ENCODE measurements at places on chromosomes 4 and X.

- DNase-seq, result no peak
These were observed 163.4 kb downstream of the BANK1 start for GRCh38 chr4:101953949-101954348.

GRCh38 chr4:169407217-169407845 is 136.6 kb upstream of the SH3RF1 start:
- no peak for DNase-seq

DNA sequence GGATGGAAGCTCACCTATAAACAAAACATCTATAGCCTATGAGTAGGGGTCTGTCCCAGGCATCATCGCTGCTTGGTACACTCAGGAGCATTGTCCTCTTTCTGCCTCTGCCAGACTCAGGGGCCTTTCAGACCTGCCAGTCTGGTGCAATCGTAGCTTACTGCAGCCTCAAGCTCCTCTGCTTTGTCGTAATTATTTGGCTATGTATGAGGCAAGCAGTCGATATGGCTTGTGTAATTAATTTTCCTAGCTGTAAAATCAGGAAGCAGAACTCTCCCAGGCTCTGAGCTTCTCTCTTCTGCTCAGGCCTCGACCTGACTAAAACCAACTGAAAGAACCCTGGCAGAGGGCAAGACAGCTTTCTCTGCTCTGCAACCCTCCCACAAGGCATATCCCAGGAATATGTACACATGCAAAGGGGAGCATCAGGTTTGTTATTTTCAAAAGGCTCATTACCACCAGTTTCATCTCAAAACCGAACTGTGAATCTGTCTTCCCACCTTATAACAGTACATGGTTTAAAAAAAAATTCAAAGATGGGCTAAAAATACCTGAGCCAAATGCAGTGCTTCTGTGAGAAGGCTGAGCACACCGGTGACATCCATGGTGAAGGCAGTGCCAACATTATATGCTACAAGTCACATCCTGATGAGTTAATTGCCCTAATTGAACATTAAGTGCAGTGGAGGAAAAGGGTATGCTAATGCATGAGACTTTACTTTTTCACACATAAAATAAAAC is 309.2 kb upstream of the EMCN start:
- DNase-seq, result no peak

GRCh38 chr4:24754571-24754970 is 40.8 kb upstream of the SOD3 start:
- no peak for DNase-seq

- DNase-seq, result peak; percentile 36
These were observed 42.0 kb downstream of the MAP7D3 start for GRCh38 chrX:136209016-136209738.

- DNase-seq, result no peak
These were observed 30.3 kb upstream of the TMSB15B start for GRCh38 chrX:103932133-103932532.

GRCh38 chr4:151233600-151233999 is 43.4 kb upstream of the PRSS48 start:
- DNase-seq, result no peak

DNA sequence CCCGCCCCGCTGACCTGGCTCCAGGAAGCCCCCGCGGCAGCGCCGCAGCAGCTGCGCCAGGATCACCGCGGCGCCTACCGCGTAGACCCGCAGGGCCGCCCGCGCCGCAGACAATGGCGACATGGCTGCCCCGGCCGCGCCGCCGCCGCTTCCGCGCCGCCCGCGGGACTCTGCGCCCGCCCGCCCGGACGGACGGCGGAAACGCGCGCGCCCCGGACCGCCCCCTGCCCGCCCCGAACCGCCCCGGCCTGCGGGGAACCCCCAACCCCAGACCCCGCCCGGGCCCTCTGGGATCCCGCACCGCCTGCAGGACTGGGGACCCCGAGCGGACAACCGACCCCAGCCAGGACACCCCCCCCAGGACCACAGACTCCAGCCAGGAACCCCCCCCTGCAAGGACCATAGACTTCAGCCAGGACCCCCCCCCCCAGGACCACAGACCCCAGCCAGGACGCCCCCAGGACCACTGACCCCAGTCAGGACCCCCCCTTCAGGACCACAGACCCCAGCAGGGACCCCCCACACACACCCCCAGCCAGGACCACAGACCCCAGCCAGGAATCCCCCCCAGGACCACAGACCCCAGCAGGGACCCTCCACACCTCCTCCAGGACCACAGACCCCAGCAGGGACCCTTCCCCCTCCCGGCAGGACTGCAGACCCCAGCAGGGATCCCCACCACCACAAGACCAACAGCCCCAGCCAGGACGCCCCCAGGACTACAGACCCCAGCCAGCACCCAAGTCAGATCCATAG is at the start of the genes DHRSX and ZBED1:
DHRSX (minus strand) TSS at position 174 of the 756 bp plus-strand sequence; CDS start at position 123, 51 bp downstream.
ZBED1 (minus strand) TSS at position 174 of the 756 bp plus-strand sequence. CDS start 10,257 bp downstream, outside the sequence.
- DNase-seq, result peak; percentile 46

- no peak for DNase-seq
These were observed 913 bp upstream of the PRDM8 start for GRCh38 chr4:80196259-80196921.

GRCh38 chr4:169209388-169209883 is 61.3 kb downstream of the SH3RF1 start:
- no peak for DNase-seq

DNA sequence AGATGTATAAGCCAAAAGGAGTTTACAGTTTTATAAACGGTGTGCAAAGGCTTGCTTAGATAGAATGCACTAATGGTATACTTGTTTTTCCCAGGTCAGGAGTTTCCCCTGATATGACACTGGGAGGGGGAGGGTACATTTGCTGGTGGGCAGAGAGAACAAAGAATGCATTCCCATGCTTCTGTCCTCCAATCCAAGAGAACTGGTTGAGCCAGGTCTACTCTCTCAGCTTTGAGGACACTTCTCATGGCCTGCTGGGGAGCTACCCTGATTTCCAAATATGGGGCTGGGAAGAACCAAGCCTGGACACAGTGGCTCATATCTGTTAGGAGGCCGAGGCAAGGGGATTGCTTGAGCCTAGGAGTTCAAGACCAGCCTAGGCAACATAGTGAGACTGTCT is 3.3 kb upstream of the GPC4 start:
- no peak for DNase-seq

- no peak for DNase-seq
These were observed 123.7 kb downstream of the AFAP1 start for GRCh38 chr4:7815981-7816380.

DNA sequence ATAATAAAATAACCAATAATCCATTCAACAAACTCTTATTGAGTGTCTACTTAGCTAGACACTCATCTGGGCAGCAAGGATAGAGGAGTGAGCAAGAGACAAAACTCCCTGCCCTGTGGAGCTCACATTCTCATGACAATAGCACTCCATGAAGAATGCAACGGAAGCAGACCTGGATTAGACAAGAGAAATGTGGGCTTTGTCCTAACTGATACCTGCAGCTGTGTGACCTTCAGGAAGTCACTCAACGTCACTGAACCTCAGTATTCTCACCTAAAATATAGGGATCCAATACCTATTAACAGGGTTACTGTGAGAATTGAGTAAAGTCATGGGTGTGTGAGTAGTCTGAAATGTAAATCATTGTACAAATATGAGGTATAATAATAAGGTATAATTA is 61.2 kb downstream of the NDNF start:
- DNase-seq, result no peak

DNA sequence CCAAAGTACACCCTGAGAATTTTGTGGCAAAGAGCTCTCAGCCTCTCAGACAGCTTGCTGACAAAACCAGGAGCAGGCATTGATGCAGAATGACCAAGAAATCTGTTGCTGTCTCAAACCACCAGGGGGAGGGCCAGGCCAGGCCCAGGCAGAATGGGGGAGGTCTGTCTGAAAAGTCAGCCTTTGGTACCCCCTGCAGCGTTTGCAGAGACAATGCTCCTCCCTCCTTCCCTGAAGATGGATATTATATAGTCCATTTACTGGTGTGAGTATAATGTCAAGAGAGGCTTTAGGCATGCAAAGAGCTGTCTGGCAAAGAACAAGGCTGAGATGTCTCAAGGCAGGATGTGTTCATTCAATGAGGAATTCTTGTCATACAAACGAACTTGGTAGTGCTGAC is 52.9 kb upstream of the TRPC5OS start:
- no peak for DNase-seq

DNA sequence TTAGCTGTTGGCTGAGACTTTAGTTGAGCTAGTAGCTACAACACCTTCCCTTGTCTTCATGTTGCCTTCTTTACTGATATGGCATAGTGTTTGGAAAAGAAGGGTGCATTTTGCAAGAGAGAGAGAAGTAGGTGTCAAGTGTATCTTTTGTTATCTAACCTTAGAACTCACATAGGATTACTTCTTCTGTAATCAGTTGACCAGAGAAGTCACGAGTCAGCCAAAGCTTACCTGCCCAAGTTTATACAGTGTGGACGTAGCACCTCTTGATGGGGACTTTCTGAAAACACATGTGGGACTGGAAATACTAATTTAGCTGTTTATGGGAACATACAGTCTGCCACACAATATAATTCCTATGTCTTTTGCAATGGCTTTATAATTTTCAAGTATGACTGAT is 56.0 kb downstream of the UGT8 start:
- DNase-seq, result no peak

DNA sequence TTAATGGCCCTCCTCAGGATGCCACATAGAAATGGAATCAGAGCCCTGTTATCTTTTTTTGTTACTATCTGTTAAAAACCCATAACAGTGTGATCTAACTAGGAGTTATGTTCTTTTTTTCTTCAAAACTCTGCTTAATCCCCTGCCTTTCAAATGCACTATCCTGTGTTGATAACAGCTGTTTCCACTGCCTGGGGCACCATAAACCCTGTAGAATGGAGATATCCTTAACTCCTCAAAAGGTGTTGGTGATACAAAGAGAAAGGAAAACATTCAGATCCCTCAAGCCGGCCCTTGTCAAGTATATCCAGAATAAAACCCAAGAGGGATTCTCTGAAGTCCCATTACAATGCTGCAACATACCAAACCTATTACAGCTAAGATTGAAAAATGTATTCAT is 108.6 kb downstream of the ACTRT1 start:
- DNase-seq, result no peak

GRCh38 chr4:109010521-109010920 is 247.7 kb upstream of the ETNPPL start:
- no peak for DNase-seq

DNA sequence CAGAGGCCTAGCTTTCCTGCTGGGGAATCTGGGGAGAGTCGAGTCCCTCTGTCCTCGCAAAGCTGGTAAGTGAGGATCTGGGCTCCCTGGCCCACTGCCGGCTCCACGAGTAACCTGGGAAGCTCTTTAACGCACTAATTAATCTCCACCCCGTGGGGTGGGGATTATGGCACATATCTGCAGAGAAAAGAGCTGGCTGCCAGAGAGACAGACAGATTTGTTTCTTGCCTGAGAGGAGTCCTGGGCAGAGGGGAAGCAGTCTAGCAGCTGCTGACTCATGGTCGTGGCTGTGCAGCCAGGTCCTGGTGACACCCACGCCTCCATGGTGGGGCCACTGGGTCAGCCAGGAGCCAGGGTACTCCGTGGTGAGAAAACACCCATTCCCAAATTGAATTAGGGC is 14.0 kb downstream of the SORCS2 start:
- DNase-seq, result no peak

GRCh38 chr4:168832763-168833575 is 177.1 kb downstream of the CBR4 start:
- no peak for DNase-seq

DNA sequence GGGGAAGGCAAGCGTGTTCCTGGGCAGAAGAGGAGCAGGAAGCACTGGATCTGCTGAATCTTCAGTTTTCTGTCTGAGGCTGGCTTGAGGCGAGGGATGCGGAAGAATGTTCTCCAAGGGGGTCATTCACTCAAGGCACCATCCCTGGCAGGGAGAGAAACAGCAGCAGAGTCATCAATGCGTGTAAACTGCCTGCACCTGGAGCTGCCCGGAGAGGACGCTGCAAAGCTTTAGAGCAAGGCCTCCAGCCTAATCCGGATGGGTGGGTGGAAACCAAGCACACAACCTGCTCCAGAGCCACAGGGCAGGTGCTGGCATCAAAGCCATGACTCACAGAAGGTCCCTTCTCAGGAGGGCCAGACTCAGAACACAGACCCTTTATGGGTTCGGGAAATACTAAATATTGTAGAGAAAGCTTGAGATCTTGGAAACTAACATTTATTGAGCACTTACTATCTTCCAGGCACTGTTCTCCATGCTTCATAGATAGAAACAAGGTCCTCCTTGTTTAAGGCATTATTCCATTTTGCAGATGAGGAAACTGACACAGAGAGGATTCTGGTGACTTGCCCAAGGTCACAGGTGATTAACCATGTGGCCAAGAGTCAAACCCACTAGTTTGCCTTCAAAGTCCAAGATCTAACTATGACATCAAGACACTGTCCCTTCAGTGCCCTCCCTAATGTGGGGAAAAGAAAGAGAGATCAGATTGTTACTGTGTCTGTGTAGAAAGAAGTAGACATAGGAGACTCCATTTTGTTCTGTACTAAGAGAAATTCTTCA is 7.7 kb downstream of the PROM1 start:
- no peak for DNase-seq

- no peak for DNase-seq
These were observed 38.5 kb upstream of the GALNTL6 start for GRCh38 chr4:171774642-171775190.

- no peak for DNase-seq
These were observed 20.1 kb downstream of the CPZ start for GRCh38 chr4:8612646-8613045.

DNA sequence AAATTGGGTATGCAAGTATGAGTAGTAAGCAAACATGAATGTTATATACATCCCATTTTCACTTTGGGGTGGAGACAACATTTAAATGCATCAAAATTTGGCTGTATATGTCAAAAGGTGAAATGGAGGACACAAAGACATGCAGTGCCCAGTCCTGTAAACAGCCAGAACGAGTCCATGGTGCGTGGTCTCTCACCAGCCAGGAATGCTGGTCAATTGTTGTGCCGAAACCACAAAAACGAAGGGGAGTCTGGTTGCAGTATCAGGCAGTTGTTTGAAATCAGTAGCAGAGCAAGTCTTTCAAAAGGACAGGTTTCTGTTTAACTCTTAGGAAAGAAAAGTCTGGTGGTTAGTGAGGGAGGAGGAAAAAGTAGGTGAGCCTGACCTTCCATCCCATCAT is 22.3 kb upstream of the RNF150 start:
- DNase-seq, result no peak

DNA sequence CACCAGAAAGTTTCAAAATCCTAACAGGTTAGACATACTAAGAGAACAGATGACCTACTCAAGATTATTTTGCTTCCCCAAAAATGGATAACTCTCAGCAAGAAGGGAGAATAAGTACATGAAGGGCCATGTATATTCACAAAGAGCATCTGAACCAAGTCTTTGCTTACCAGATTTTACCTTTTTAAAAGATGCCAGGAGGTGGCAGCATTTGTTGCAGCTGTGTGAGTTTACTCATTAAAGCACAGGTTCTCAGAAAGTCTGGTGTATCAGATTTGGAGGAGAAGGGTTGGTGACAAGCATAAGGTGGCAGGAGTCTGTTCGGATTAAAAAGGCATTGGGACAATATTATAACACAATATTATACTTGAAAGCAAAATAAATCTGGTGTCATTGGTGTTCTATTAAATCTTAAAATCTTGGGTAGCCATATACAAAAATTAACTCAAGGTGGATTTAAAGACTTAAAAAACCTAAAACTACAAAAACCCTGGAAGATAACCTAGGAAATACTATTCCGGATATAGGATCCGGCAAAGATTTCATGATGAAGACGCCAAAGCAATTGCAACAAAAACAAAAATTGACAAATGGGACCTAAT is 51.3 kb upstream of the NFKB1 start:
- DNase-seq, result peak; percentile 69

- no peak for DNase-seq
These were observed 232.7 kb downstream of the ARHGAP24 start for GRCh38 chr4:85707611-85708010.

- DNase-seq, result no peak
These were observed 425.7 kb downstream of the GPAT3 start for GRCh38 chr4:83961575-83961974.

Data from naive thymus-derived CD8-positive, alpha-beta T cell (primary cell).